ENCODE measurements at places on chromosomes 4 and X.
A peak's percentile ranks its signal among the peaks of the same experiment; 100 is the strongest.

GRCh38 chr4:6506616-6507140, 34.3 kb upstream of the PPP2R2C start:
- no peak for DNase-seq

GRCh38 chrX:9336456-9336855, 128.4 kb upstream of the TBL1X start:
- no peak for DNase-seq

- peak; percentile 64 for DNase-seq
Measured at GRCh38 chr4:169811476-169811875, 53.7 kb upstream of the HPF1 start.

GRCh38 chr4:186854256-186854655, 130.6 kb upstream of the FAT1 start:
- no peak for DNase-seq

GRCh38 chr4:137685357-137685756, 153.1 kb upstream of the PCDH18 start:
- no peak for DNase-seq

- DNase-seq: peak; percentile 53
Measured at GRCh38 chr4:155543126-155543765, 123.4 kb upstream of the GUCY1A1 start.

DNA sequence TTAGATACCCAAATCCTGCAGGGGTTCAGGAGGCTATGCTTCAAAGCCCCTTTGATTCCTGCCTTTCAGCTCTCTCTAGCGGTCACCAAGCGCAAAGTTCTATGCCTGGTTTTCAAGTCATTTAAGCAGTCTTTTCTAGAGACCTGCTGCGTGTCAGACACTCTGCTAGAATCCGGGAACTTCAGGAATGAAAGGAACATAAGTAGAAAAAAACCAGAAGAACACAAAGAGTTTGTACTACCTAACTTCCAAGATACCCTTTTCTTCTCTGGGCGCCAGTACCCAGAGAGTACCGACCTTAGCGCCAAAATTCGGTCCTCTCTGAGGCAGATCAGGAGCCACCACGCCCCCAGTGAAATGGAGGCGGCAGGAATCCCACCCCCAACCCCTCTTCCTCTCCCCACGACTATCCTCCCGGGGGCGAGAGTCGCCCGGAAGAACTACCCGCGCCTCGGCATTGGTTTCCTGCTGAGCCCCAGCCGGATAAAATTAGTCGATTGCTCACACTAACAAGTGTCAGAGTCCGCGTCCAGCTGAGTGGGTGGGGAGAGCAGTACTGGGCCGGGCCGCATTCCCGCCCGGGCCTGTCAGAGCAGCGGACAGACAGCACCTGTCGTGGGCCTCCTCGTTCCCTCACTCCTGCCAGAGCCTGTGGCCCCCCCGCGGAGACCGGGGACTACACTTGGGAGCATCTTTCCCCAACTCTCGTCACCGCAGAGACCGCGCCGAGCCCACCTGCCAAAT, 78.8 kb downstream of the RLIM start:
- DNase-seq: peak; percentile 52

DNA sequence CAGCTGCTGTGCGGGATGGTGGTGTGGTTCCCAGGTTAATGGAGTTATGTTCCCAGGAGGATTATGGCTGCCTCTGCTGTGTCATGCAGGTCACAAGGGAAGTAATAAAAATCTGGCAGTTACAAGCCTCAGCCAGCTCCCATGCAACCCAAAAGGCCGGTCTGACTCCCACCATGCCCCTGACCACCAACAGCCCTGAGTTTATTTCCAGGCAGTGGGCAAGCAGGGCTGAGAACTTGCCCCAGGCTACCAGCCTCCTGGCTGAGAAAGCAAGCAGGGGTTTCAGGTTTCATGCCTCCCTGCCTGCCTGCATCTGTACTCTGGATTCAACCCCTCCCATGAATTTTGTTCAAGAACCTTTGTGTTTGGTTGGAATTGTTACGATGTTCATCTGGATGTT, 732.7 kb upstream of the POU3F4 start:
- no peak for DNase-seq

GRCh38 chr4:176013476-176014247, 52.0 kb upstream of the WDR17 start:
- no peak for DNase-seq

DNA sequence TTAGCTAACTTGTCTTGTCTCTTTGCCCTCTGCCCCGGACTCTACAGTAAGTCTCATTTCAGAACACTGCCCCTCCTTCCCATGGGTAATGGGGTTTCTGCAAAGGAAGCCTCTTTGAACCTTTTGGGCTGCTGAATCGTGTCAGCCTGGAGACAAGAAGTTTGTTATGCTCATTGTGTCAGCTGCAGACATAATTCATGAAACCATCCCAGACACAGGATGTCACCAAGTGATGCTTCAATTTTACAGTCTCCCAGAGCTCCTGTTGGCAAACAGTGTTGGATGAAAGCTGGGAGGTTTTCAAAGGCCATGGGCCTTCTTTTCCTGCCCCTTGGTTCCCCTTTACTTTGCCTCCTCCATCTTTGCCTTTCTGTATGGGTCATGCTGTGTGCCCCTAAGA, 223.1 kb upstream of the TAPT1 start:
- DNase-seq: no peak

DNA sequence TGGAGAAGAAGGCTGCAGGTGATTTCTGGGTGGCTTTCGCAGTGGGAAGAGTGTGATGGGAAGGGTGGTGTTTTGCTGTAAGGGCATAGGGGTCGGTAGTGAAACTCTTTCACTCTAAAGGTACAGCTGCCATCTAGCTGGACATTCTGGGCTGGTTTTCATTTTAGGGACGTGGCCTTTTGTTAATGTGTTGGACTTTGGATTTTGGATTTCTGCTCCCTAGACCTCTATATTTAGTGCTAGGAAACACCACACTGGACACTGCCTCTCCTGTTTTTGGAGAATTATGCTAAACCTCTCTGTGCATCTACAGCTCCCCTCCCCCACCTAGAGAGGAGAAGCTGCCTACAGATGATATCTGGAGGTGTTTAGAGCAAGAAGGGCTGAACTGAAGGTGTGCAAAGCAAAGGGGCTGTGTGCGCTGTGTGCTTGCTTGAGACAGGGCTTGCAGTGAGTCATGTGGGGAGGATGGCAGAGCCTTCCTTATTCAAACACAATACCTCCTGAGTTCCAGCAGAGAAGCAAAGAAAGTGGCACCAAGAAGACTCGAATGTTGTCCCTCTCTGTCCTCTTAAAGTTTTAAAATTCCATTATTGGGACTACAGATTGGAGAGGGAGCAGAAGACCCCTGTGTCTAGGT, 47.9 kb downstream of the STARD8 start:
- no peak for DNase-seq

GRCh38 chrX:3598709-3599108, 114.7 kb downstream of the PRKX start:
- no peak for DNase-seq

- peak; percentile 86 for DNase-seq
Measured at GRCh38 chrX:123803331-123803983, 56.4 kb upstream of the XIAP start.

- no peak for DNase-seq
Measured at GRCh38 chr4:73451981-73452747, 16.1 kb downstream of the AFP start.

DNA sequence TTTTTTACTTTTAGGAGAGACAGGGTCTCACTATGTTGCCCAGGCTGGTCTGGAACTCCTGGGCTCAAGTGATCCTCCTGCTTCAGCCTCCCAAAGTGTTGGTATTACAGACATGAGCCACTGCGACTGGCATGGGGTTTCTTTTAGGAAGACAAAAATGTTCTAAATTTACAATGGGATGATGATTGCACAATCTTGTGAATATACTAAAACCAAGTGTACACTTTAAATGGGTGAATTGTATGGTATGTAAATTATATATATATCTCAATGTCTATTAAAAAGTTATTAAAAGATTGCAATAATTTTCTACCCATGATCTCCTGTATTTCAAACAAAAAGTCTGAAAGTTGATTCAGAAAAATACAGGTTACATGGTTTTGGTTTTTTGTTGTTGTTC, 9.1 kb upstream of the MAGIX start:
- DNase-seq: no peak

- no peak for DNase-seq
Measured at GRCh38 chrX:55451626-55451989, 319 bp upstream of the MAGEH1 start.

- DNase-seq: no peak
Measured at GRCh38 chrX:136819031-136819703, 38.4 kb upstream of the ARHGEF6 start.

DNA sequence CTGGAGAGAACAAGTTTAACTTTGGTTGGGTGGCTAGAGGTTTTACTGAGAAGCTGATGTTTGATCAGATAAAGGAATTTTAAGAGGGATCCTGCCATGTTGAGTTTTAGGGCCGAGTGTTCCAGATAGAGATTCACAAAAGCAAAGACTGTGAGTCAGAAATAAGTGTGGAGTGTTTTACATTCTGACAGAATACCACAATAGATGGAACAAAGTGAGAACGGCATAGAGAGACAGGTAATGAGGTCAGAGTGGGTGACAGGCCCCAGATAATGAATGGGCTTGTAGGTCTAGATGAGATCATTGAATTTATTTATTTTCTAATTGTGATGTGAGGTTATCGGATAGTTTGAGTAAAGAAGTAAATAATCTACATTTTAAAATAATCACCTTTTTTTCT, 502.6 kb downstream of the EPHA5 start:
- no peak for DNase-seq

DNA sequence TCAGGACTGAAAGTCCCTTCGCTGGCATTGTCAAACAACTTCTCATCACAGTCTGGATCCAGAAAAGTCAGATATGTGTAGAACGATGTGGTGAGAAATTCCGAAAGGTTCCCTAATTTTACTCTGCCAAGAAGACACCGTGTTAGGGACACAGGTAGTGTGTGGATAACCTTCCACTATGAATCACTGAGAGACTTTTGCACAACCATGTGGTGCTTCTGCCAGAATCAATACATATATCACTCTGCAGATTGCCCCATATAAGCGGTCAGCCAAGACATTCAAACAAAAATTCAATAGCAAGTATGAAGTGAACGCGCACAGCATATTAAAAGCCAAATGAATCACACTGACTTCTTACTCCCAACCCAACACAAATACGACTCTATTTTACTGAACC, 63.8 kb downstream of the PHKA2 start:
- no peak for DNase-seq

DNA sequence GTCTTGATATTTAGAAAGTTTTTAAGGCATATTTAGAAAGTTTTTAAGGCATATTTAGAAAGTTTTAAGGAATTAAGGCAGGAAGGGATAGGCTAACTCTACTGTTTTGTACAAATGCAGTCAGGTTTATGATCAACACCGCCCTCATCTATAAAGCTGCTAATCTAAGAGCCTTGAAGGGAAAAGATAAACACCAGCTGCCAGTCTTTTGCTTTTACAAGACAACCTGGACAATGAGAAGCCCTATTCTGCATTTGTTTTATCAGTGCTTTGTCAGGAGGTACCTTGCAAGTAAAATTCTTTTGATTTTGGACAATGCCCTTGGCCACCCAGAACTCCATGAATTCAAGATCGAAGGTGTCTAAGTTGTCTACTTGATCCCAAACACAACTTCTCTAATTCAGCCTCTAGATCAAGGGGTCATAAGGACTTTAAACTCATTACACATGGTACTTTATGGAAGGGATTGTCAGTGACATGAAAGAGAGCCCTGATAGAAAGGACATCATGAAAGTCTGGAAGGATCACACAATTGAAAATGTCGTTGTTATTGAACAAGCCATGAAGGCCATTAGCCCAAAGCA, 39.8 kb downstream of the IL15 start:
- DNase-seq: no peak

- DNase-seq: no peak
Measured at GRCh38 chrX:121036137-121036536, 11.3 kb upstream of the GLUD2 start.

GRCh38 chrX:39758791-39759525, 338.8 kb downstream of the BCOR start:
- no peak for DNase-seq

- no peak for DNase-seq
Measured at GRCh38 chr4:90536408-90536807, 409.2 kb downstream of the CCSER1 start.

- no peak for DNase-seq
Measured at GRCh38 chr4:69750346-69750745, 10.1 kb downstream of the SULT1B1 start.

DNA sequence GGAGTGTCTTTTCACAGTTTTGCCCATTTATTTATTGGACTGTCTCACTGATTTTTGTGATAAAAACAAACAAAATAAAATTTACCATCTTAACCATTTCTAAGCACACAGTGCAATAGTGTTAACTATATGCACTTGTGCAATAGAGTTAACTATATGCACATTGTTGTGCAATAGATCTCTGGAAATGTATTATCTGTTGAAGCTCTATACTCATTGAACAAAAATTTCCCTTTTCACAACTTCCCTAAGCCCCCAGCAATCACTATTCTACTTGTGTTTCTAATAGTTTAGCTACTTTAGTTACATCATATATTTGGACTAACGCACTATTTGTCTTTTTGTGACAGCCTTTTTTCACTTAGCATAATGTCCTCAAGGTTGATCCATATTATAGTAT, 59.7 kb upstream of the BEX4 start:
- DNase-seq: no peak

DNA sequence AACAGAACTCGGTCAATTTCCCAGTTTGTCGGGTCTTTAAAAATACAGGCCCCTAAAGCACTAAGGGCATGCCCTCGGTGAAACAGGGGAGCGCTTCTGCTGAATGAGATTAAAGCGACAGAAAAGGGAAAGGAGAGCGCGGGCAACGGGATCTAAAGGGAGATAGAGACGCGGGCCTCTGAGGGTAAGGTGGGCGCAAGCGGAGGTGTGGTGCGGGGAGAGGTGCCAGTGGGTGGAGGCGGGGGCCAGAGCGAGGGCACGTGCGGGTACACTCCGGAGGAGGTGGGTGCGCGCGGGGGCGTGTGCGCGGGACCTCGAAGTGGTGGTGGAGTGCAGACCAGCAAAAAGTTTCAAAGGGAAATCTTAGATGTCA, 787 bp upstream of the TET2 start:
- peak; percentile 24 for DNase-seq

DNA sequence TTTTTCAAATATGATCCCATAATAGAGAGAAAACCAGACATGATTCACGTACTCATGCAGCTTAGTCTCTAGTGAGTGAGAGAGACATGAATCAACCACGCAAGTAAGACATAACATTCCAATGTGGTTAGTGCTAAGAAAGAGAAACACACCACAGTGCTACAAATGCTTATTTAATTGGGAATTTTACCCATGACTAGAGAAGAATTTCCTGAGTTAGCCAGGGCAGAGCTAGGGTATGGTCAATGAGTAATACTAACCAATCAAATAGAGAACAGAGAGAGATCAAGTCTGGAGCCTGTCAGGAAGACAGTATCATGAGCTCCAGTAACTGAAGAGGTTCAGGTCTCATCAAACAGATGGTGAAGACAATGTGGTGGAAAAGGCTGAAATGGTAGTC, 495.2 kb downstream of the PDGFC start:
- peak; percentile 91 for DNase-seq

DNA sequence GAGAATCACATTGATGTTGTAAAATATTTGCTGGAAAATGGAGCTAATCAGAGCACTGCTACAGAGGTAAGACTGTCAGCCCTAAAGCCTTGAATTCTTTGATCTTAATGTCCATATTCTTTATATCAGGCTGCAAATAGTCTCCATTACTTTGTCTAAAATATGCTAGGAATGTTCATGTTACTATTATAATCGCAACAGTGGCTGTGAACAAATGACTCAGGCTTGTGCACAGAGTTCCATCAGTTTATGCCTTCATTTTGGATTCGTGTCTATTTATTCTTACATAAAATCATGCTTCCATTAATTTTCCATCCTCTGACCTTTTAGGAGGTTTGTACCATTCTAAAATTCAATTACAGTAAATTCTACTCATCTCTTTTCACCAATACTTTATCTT, 182.7 kb downstream of the ANK2 start:
- no peak for DNase-seq

- DNase-seq: no peak
Measured at GRCh38 chrX:23610495-23610894, 56.8 kb upstream of the PRDX4 start.

Data from lung microvascular endothelial cell (primary cell).